Stimulated activated CD4-positive, alpha-beta T cell treated with anti-CD3 and anti-CD28 coated beads, Interleukin-1b, Interleukin-23, amount 100 ng/mL, for 1 hour (primary cell): ENCODE measurements at places on chromosomes 2 and 18.

- peak; percentile 57 for DNase-seq
These were observed 29.8 kb upstream of the TAF1B start for GRCh38 chr2:9813312-9814128.

GRCh38 chr18:37160038-37160820 is 331.3 kb downstream of the KIAA1328 start:
- DNase-seq, result no peak

DNA sequence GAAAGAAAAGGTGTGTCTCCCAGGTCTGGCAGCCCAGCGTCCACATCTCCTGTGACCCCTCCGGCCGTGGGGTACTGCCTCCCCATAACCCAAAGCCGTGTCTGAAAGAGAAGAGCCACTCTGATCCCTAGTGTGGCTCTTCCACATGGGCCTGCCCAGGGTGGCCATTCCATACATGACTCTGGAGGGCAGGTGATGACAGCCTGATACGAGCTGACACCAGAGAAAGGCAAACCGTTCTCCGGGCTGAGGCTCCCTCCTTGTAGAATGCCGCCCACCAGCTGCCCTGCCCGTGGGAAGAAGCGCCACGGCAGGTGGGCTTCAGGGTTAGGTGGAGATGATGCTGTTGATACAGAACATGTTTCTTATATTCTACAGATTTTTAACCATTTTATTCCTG is 451.6 kb upstream of the SALL3 start:
- no peak for DNase-seq

DNA sequence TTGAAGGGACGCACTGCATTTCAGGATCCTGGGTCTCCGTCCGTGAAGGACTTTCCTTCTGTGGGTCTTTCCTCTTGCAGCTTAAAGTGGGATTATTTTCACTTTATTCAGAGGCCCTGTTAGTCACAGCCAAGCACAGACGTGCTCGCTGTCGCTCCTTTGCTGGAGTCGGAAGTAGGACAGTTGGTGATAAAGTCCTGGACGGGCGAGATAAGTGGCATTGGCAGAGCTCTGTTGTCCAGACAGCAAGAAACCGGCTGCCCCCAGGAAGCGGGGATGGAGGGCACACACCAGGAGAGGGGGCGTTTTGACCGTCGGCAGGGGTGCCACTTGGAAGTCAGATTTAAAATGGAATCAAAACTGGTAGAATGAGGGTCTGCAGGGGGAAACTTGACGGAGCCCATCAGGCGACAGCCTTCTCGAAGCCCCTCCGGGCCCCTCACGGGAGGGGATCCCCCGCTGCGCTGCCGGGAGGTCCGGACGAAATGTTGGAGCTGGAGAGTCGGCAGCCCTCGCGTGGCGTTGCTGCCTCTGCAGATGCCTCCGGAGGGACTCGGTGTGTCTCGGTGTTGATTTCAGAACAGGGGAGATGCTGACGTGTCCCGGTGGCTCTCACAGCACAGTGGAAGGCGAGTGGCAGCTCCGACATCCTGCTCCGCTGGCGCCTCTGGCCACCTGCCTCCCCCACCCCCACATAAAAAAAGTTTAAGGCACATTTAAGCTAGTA is 124.2 kb downstream of the NFATC1 start:
- no peak for DNase-seq

- DNase-seq, result no peak
These were observed 165.2 kb downstream of the SH3BP4 start for GRCh38 chr2:235116885-235117492.

DNA sequence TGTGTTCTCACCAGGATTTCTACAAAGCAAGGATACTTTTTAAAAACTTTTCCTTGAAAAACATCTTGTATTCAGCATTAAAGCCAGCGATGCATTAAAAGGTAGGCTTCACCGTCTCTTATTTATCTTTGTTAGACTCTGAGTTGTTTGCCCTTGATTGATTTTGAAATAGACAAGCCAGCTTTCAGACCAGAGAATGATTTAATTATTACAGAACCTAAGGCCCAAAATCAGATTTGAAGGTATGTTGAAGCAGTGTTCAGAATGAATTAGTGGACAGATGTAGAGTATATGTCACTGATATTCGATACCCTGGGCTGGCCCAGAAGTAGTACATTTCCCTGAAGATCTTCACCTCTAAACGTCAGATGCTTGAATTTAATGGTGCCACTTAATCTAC is 136.4 kb downstream of the THSD7B start:
- DNase-seq, result no peak

DNA sequence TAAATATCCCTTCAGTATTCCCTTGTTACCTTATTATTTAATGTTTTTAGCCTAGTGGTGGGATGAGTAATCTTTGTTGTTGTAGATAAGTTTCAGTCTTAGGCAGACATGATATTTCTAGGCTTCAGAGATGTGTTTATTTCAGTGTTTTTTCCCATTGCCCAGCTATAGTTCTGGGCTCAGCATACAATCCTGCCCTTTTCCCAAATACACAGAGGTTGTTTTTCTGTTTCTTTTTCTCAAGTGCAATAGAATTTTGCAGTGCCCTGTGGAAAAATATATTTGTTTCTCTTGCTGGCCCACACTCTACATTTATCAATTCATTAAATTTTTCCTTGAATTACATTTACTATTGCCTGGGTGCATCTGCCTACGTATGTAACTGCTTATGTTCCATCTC is 321.8 kb downstream of the KCNJ3 start:
- DNase-seq, result no peak

- DNase-seq, result no peak
These were observed 5.7 kb downstream of the RHOB start for GRCh38 chr2:20452551-20452950.

DNA sequence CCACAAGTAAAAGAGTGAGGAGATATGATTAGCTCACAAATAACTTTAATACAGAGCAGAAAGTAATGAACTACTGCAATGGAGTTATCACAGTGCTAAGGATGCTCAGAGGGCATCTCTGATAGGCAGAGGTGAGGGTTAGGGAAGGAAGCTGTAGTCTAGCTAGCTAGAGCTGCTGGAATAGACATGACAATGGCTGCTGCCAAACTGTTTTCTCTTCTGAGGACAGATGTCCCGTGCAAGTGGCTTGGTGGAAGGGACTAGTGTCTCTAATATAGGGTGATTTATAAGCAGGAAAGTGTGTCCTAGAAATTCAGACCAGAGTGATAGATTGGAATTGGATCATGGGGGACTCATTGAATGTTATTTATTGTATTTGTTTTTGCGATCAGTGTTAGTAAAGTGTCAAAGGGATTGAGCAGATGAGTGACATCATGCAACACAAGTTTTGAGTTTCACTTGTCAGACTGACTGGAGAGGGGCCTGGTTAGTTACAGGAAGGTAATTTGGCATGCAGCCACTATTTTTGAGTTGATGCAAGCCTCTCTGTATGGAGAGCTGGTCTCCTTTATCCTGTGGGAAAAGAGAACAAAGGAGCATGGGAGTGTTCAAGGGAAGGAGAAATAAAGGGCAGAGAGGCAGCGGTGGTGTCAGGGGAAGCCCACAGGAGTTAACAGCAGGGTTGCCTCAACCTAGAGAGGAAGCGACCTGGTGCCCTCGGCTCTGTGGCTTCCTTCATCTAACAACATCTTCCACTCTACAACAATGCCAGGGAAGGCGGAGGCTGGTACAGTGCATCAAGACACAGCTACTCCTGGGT is 1.9 kb downstream of the CTLA4 start:
- DNase-seq, result no peak

DNA sequence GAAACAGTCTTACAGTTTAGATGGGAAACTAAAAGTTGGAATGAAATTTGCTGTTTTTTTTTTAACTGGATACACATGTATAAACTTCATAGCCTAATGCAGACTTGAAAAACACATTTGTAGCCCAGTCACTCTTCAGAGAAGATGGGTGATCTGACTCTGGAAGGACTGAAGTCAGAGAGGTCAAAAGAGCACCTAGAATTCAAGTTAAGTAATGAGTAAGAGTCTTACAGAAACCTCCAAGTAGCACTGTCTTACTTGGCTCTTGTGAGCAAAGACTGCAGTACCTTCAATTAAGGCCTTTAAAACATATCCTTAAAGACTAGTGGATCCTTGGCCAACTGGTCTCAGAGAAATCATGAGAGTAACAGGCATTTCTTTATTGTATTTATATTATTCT is 41.9 kb downstream of the TRAPPC8 start:
- no peak for DNase-seq

DNA sequence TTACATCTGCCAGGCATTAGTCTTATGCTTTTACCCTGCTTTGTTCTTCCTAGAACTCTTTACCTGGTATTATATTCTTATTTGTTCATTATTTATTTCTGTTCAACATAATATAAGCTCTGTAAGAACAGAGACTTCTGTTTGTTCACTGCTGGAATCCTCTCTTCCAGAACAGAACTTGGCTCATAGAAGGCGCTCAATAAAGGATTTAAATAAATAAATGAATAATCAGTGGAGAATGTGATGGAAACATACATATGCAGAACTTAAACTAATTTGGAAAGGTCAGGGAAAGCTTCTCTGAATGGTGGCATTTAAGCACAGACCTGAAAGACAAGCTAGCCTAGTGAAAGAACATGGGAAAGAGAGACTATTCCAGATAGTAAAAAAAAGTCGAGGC is 24.3 kb downstream of the NCKAP1 start:
- no peak for DNase-seq

- no peak for DNase-seq
These were observed 29.4 kb upstream of the WDR75 start for GRCh38 chr2:189411860-189412259.

DNA sequence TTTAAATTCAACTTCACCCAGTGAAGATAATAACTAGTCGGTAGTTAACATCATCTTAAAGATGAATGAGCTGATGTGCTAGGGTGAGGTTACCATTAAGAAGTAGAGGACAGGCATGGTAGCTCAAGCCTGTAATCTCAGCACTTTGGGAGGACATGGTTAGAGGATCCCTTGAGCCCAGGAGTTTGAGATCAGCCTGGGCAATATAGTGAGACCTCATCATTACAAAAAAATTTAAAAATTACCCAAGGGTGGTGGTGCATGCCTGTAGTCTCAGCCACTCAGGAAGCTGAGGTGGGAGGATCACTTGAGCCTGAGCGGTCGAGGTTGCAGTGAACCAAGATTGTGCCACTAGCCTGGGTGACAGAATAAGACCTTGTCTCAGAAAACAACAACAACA is 4.7 kb downstream of the GALNT5 start:
- no peak for DNase-seq

DNA sequence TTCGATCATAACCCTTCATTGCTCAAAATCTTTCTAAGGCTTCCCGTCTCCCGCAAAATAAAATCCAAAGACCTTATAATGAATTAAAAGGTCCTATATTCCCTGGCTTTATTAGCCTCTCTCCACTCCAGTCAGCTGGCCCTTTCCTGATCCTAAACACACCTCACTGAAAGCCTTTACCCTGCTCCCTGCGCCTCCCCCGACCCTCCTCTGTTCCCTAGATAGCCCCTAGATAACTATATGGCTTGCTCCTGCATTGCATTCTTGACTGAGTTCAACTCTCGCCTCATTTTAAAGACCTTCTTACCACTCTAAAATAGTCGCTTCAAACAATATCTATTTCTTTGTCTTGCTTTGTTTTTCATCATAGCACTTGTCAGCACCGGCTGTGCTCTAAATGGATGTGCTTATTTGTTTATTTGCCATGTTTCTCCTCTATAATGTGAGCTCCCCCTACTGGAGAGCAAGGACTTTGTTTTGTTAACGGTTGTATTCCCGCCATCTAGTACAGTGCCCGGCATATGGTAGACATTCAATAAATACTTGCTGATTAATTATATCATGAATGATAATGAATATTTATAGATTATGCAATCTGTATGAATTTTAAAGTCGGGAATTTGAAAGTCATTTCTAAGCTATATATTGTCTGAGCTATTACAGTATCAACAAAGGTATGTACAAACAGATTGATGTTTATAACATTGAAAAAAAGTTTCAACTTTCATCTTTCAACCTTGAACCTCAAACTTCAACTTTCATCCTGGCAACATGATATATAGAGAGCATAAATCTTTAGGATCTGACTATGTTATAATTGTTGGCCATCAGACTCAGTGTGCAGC is 32.4 kb upstream of the VIT start:
- DNase-seq, result no peak

GRCh38 chr18:29028560-29028959 is 851.6 kb upstream of the CDH2 start:
- DNase-seq, result no peak

GRCh38 chr2:98634406-98635092 is 26.2 kb downstream of the UNC50 start:
- no peak for DNase-seq

- no peak for DNase-seq
These were observed 121.4 kb downstream of the SCN3A start for GRCh38 chr2:165082479-165082878.

DNA sequence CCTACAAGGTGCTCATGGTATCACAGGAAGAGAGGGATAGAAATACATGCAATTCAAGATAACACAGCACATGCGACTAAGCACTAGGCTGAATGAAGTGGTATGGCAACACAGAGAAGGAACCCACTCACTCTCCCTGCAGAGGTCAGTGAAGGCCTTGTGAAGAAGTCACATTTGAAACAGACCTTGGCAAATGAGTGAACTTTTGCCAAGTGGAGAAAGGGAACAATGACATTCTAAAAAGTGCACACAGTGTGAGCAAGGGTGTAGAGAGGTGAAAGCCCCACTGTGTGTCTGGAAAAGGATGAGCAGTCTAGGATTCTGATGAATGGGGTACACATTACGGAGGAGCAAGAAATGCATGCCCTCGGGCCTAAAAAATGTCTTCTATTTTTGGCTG is 23.3 kb downstream of the KLF7 start:
- no peak for DNase-seq

GRCh38 chr2:74199871-74200305 is 1.5 kb downstream of the MTHFD2 start:
- no peak for DNase-seq

- DNase-seq, result no peak
These were observed 26.3 kb downstream of the CAPG start for GRCh38 chr2:85383850-85384249.

- DNase-seq, result no peak
These were observed 107.1 kb downstream of the PIEZO2 start for GRCh38 chr18:11042247-11042646.

DNA sequence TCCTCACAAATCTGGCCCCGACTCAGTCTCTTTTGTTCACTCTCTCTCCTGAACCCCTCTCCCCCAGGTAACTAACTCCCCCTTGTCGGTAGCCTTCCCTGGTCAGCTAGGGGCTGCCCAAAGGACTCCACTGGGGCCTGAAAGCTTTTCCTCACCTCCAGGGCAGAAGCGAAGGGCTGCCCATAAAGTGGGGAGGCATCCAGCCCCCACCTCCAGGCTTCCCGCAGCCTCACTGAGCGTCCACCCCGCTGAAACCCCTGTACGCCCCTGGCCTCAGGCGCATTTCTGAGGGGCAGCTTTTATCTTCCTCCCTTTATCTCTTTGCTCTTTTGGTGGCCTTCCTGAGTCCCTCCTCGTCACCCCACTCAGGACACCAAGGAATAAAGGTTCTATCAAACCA is 249.3 kb downstream of the CYP26B1 start:
- DNase-seq, result no peak

GRCh38 chr18:44682201-44682870 is 1.6 kb downstream of the SETBP1 start:
- DNase-seq, result no peak

GRCh38 chr18:57629422-57629821 is 7.8 kb upstream of the NARS1 start:
- no peak for DNase-seq
